ENCODE measurements at places on chromosomes 4 and X.

- no peak for DNase-seq
Measured at GRCh38 chr4:124167602-124168001, 544.9 kb downstream of the ANKRD50 start.

DNA sequence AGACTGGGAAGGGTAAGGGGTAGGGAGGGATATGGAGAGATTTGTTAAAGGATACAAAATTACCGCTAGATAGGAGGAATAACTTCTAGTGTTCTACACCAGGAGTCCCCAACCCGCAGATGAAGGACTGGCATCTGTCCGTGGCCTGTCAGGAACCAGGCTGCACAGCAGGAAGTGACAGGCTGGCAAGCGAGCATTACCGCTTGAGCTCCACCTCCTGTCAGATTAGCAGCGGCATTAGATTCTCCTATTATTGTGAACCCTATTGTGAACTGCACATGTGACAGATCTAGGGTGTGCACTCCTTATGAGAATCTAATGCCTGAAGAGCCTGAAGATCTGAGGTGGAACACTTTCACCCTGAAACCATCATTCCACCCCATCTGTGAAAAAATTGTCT is 27.9 kb upstream of the BBS7 start:
- DNase-seq, result no peak

DNA sequence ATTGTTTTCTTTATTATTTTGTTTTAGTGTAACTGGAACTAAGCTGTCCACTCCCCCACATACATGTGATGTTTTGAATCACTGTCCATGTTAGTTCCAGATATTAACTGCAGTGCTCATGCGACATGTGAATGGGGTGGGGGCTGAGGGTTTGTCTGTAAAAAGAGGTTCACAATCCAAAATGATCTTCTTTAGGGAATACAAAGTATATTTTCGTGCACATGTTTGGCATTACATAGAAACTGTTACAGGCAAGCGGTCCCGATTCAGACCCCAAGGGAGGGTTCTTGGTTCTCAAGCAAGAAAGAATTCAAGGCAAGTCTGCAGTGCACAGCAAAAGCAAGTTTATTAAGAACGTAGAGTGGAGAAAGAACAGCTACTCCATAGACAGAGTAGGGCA is 296.5 kb upstream of the CLNK start:
- no peak for DNase-seq

- DNase-seq, result no peak
Measured at GRCh38 chr4:7738458-7739076, 201.1 kb downstream of the AFAP1 start.

DNA sequence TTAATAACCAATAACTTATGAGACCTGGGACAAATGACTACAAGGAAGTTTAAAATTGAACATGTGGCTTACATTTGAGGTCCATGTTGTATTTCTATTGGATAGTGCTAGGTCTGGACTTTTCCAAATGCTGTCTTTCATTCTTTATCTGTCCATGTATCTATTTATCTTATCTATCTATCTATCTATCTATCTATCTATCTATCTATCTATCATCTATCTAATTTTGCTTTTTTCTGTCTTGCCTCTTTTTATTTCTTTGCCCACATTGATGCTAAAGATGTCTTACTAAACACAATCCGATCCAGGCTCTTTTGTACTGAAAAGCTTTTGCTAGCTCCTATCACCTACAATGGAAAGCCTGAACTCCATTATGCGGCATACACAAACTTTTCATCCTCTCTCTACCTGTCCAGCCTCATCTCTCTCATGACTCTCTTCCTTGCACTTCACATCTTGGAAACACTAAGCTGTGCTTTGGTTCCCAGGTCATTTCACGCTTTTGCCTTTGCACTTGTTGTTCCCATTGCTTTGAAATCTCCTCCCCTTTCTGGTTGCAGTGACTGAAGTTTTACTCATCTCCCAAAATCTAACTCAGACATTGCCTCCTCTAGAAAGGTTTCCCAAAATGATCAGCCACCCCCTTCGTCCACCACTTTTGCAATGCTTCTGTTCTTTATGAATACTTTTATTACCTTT is 107.2 kb downstream of the SYNPO2 start:
- no peak for DNase-seq

GRCh38 chrX:10110984-10111363 is 45.8 kb upstream of the CLCN4 start:
- DNase-seq, result peak; percentile 80

GRCh38 chrX:102978594-102978993 is 41.5 kb downstream of the RAB40AL start:
- no peak for DNase-seq

- no peak for DNase-seq
Measured at GRCh38 chr4:8590546-8590880, 2.1 kb upstream of the CPZ start.

DNA sequence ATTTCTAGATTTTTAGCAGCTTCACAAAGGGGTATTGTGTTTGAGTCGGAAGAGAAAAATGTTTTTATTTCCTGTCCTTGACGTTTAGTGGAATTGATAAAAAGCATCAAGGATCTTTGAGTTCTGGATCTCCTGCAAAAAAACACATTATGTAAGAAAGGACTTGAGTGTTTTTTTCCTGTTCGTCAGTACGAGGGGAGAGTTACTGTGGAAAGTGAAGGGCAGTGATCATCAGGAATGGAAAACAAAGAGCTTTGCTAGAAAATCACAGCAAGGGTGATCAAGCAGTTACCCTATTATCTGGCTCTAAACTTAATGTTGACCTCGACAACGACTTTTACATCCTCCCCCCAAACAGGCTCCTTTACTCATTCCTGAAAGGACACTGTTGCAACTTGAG is 7.3 kb downstream of the LIMCH1 start:
- no peak for DNase-seq

DNA sequence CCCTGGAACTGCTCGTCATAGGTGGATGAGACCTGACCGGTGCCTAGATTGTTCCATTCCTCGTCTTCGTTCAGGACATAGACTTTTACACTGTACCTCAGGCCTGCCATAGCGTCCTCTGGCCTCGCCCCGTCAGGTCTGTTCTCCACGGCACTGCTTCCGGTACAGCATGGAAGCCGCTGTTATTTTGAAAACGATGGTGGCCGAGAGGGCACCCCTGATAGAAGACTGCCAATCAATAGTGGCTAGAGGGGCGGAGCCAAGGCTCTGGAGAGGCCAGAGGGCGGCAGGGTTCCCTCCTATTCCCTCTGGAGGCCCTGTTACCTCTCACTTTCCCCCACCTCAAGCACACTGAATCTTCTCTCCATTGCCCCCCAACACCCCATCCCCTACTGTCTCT is at the start of gene PPP4R3C:
Gene PPP4R3C, minus strand, starts transcription at position 155 of the 400 bp plus-strand sequence. Its CDS starts 45 bp downstream, at position 110.
- DNase-seq, result no peak

DNA sequence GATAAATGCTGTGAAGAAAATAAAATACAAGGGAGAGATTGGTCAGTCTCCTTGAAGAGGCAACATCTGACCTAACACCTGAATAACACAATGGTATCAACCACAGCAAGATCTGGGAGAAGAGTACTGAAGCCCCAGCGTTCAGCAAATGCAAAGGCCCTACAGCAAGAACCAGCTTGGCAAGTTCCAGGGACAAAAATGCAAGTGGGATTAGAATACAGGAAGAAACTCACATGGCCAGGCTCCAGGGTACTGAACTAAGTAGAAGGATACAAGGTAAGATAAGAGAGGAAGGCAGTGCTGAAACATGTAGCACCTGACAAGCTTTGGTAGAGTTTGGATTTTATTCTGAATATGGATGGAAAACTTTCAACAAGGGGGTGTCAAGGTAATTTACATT is 3.6 kb downstream of the SMIM14 start:
- DNase-seq, result no peak

GRCh38 chr4:140176735-140177134 is 22.8 kb upstream of the MAML3 start:
- no peak for DNase-seq

- DNase-seq, result no peak
Measured at GRCh38 chrX:109658391-109658790, 33.4 kb upstream of the KCNE5 start.

DNA sequence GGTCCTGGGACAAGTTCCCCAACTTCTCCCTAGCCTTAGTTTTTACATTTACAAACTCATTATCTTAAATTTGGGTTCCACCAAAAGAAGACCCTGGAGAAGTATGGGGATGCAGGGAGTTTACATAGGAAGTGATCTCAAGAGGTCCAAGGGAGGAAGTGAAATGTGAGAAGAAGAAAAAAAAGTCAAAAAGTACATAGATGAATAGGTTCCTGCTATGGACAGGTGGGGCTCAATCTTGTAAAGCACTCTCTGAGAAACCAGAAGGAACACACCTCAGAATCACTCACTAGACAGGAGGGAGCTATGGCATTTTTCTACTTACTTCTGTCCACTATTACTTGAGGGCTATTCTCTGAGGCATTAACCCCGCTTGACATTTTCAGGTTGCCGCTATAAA is 56.6 kb downstream of the ARHGAP6 start:
- DNase-seq, result no peak

- DNase-seq, result no peak
Measured at GRCh38 chrX:10062352-10062751, 94.4 kb upstream of the CLCN4 start.

GRCh38 chrX:109843963-109844751 is 111.1 kb upstream of the ACSL4 start:
- no peak for DNase-seq

- DNase-seq, result no peak
Measured at GRCh38 chr4:145904413-145905177, 34.0 kb downstream of the ZNF827 start.

DNA sequence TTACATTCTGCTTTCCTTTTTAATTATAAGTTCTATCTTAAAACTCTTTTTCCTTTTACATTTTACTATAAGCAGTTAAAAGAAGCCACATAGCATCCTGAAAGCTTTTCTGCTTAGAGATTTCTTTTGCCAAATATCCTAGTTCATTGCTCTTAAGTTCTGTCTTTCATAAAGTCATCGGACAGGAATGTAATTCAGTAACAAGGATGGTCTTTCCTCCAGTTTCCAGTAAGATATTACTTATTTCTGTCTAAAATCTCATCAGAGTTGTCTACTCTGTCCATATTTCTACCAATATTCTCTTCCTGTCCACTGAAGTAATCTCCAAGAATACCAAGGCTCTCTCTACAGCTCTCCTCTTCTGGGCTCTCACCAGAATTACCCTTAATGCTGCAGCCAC is 37.5 kb upstream of the ADH1C start:
- DNase-seq, result no peak

- no peak for DNase-seq
Measured at GRCh38 chr4:151676301-151676700, 84.5 kb downstream of the GATB start.

- DNase-seq, result no peak
Measured at GRCh38 chr4:6205567-6205931, 5.2 kb upstream of the JAKMIP1 start.

DNA sequence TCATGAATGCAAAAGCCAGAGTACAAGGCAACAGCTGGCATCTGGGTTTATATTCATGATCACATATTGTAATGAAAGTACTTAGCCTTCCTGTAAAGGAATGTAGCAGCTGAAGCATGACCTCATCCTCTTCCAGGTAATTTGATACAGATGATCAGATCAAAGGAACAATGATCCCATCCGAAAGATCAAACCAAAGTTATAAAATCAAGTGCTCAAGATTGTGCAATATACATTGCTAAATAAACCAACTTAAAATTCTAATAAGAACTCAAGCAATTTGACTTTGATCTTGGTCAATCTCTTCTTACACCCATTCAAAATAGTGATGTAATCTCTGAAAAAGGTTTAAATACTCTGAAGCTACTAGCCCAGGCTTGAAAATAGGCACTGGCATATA is 113.1 kb upstream of the INPP4B start:
- no peak for DNase-seq

- no peak for DNase-seq
Measured at GRCh38 chr4:172042714-172043114, 229.5 kb downstream of the GALNTL6 start.

GRCh38 chr4:112515198-112516065 is 548 bp downstream of the NEUROG2 start:
- no peak for DNase-seq

DNA sequence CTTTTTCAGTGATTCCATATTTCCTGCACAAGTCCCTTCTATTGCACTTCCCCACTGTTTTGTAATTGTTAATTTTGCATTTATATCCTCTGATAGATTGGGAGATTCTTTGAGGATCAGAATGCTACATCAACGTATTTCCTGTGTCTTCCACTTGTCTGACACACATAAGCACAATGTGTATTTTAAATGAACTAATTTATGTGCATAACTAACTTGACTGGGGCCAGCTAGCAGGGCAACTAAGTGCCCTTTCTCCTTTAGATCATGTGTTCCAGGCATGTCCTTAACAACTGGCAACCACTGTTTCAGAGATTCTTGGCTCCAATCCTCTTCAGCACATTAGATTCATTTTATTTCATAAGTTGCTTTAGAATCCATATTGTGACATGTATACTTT is 15.7 kb upstream of the UCP1 start:
- DNase-seq, result no peak

GRCh38 chrX:57905141-57905540 is 5.1 kb downstream of the ZXDA start:
- DNase-seq, result no peak

- no peak for DNase-seq
Measured at GRCh38 chr4:2141762-2142451, 82.8 kb downstream of the NAT8L start.

GRCh38 chr4:139734201-139734874 is 68.7 kb downstream of the MGST2 start:
- DNase-seq, result peak; percentile 37

- no peak for DNase-seq
Measured at GRCh38 chr4:24229978-24230377, 340.1 kb upstream of the PPARGC1A start.

All from CD4-positive, alpha-beta T cell treated with Interleukin-15 for 1 hour (primary cell).